HFFc6 (cell line): ENCODE measurements at places on chromosomes 12 and 14. TPM values are rescaled to one million over a fixed set of nuclear protein-coding genes. Genes with fewer than 3 reads are reported as not detected.

CTSG gene
- total RNA-seq = not detected in 3 replicates

KCNH3 gene
- total RNA-seq = not detected in 2 replicates

DNA sequence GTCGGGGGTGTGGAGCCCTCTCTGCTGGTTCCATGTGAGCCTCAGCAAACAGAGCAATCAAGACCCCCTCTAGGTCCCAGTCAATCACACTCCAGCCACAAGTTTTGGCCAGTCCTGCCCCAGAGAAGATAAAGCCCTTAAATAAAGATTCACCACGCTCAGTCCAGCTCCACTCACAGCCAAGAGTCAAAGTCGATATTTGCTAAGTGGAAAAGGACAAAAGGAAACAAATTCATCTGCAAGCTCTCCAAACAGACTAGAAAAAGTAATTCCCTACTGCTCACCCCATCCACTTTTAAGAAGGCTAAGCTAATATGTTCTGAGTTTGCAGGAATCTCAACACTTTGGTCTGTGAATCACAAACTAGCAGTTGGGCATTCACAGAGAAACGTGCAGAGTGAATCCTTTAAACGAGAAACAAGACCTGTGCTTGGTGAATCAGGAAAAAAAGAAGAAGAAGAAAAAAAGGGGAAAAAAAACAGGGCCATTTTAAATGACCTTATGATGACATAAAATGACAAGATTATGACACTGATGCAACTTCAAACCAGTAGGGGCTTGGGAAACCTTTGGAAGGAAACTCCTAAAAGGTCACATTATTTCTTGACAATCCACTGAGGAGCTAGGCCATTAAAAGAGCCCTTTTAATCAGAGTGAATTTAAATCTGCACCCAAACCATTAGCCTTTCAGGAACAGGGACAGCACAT lies 41.8 kb upstream of the FOXN3 start:
- no peaks in the 10 kb centered on the region for H3K36me3 ChIP-seq
- no peaks in the 10 kb centered on the region for H3K27me3 ChIP-seq
- no peak overlapping the region for H3K4me3 ChIP-seq
- no peaks in the 10 kb centered on the region for H3K4me1 ChIP-seq
- DNase-seq = no peak

- H3K27ac ChIP-seq = peak overlapping the region; percentile 74
- H3K36me3 ChIP-seq = peaks cover 62% of the 10 kb centered on the region
- no peak for DNase-seq
- H3K4me3 ChIP-seq = peak overlapping the region; percentile 15; the same call in 1 of the 2 replicates
- H3K27me3 ChIP-seq = peaks cover 17% of the 10 kb centered on the region
- peaks cover 67% of the 10 kb centered on the region for H3K4me1 ChIP-seq
Measured at GRCh38 chr14:100994082-100994481, 90.6 kb upstream of the RTL1 start.

- no peaks in the 10 kb centered on the region; the same call in 1 of the 2 replicates for H3K27me3 ChIP-seq
- no peaks in the 10 kb centered on the region; the same call in 1 of the 2 replicates for H3K36me3 ChIP-seq
- peaks cover 8% of the 10 kb centered on the region; the same call in 1 of the 2 replicates for H3K4me1 ChIP-seq
Measured at GRCh38 chr12:83015390-83016217, 328.9 kb downstream of the TMTC2 start.

DNA sequence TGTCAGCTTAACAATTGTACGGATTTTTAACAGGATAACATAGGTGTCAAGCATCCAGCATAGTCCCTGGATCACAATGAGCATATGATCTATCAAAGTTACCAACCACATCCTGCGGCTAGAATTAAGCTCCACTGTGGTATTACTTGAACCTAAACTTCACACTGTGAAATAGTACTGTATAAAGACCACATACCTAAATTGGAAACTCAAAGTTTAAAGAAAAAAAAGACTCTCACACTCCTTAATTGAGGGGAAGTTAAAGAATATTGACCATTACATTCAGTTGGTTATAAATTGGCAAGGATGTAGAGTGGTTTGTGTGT lies 133.0 kb upstream of the PZP start:
- H3K27me3 ChIP-seq = peaks cover 31% of the 10 kb centered on the region
- no peak for DNase-seq
- H3K4me3 ChIP-seq = no peak overlapping the region
- peaks cover 21% of the 10 kb centered on the region for H3K4me1 ChIP-seq
- no peak overlapping the region for H3K27ac ChIP-seq
- peaks cover 3% of the 10 kb centered on the region for H3K36me3 ChIP-seq

- peaks cover 13% of the 10 kb centered on the region for H3K36me3 ChIP-seq
- peak; percentile 90 for DNase-seq
- H3K4me1 ChIP-seq = peaks cover 78% of the 10 kb centered on the region
- peaks cover 2% of the 10 kb centered on the region for H3K27me3 ChIP-seq
- H3K27ac ChIP-seq = peak overlapping the region; percentile 82
Measured at GRCh38 chr12:124512667-124513296, 54.6 kb downstream of the NCOR2 start.

DNA sequence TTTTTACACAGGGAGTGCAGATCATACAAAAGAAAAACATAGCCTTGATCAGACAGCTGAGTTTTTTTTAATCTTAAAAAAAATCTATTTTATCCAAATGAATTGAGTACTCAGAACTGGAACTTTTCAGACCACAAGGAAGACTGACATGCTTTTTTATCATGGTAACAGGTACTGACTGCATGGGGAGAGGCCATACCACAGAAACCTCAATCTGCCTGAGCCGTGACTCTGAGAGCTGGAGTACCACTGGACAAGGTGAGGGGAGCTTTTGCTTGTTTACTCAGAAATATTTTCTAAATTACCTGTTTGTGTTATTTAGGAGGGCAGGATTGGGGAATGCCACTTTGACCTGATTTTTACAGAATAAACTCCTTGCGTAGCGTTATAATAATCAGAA lies 143.9 kb downstream of the ALX1 start:
- peaks cover 2% of the 10 kb centered on the region; the same call in 1 of the 2 replicates for H3K27me3 ChIP-seq
- H3K4me1 ChIP-seq = no peaks in the 10 kb centered on the region
- H3K36me3 ChIP-seq = no peaks in the 10 kb centered on the region
- no peak for DNase-seq
- no peak overlapping the region for H3K4me3 ChIP-seq
